T-helper 2 cell (primary cell): ENCODE measurements at places on chromosomes 4 and X.

DNA sequence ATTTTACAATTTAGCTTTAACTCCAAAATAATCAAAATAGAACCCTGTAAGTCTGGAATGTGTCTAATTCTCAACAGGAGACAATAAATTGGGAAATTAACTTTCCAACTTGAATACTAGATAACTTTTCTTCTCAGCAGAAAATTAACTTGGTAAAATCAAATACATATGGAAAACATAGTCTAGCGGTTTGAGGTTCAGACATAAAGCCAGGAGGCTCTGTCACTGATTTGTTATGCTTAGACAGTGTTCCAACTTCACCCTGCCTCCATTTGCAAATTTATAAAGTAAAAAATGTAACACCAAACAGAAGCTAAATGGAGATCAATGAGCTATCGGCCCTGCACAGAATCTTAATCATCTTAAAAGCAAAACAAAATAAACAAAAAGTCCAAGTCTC lies 46.3 kb downstream of the TBCK start:
- no peak for DNase-seq

DNA sequence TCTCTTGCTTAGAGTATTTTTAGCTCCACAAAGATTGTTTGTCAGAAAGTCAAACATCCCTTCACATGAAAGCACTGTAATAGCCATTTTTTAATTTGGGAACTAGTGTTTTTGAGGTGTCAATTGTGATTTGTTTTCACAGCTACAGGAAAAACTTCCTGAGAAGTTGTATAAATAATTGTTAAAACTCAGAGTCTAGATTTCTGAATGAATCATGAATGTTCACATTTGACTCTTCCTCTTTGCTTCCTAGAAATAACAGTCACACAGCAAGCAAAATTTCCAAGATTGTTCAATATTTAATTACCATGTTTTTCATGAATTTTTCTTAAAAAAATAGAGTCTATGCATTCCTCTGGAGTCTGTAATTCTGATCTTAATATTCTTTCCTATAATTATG lies 156.9 kb upstream of the SLC7A11 start:
- DNase-seq: no peak

DNA sequence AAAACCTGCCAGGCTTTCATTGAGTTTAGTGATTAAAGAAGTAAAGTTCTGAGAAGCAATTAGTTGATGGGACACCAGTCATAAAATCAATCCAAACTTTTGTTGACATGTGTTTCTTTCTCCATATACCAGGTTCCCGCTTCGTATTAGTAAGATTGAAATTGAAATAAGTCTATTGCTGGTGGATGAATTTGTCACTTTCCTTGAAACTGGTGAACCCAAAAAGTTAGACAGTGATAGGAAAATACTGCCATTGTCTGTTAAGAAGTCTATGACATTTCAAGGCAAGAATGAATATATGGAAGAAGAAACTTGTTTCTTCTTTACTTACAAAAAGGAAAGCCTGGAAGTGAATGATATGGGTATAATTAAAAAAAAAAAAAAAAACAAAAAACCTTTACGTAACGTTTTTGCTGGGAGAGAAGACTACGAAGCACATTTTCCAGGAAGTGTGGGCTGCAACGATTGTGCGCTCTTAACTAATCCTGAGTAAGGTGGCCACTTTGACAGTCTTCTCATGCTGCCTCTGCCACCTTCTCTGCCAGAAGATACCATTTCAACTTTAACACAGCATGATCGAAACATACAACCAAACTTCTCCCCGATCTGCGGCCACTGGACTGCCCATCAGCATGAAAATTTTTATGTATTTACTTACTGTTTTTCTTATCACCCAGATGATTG lies at the start of gene CD40LG:
Gene CD40LG (plus strand): TSS at position 482 of the 684 bp plus-strand sequence. CDS start 91 bp downstream, at position 573.
- DNase-seq: no peak

DNA sequence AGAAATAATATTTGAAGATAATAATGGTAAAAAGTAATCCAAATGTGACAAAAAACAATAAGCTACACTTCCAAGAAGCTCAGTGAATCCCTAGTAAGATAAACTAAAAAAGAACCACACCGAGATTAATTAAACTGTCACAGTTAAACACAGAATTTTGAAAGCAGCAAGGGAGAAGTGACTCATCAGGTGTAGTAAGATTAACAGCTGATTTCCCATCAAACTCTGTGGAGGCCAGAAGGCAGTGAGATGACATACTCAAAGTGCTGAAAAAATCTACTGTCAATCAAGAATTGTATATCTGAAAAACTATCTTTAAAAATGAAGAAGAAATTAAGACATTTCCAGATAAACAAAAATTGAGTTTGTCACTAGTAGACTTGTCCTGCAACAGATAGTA lies 35.3 kb downstream of the STK32B start:
- no peak for DNase-seq

DNA sequence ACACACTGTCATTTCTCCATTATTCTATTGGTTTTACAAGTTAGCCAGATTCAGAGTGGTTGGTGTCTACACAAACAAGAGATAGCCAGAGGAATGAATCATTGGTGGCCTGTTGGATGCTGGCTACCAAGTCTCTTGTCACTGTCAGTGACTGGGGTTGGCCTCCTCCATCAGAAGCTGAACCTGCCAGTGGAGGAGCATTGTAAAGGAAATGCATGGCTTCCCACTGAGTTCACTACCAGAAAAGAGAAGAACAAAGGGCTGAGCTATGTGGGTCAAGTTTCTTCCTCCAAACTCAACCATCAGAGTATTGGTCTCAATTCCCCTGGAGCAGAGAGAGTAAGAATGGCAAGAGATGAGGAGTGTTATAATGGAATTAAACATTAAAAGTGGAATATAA lies 26.5 kb upstream of the ANKRD50 start:
- DNase-seq: no peak

- DNase-seq: no peak
Measured at GRCh38 chr4:61411241-61411640, 211.1 kb downstream of the ADGRL3 start.

GRCh38 chrX:70411475-70411874 lies 11.6 kb upstream of the GDPD2 start:
- DNase-seq: no peak

- no peak for DNase-seq
Measured at GRCh38 chr4:183732296-183732695, 73.2 kb downstream of the TRAPPC11 start.

- no peak for DNase-seq
Measured at GRCh38 chr4:114334884-114335330, 263.7 kb upstream of the UGT8 start.

- no peak for DNase-seq
Measured at GRCh38 chr4:156154978-156155377, 201.3 kb upstream of the CTSO start.

DNA sequence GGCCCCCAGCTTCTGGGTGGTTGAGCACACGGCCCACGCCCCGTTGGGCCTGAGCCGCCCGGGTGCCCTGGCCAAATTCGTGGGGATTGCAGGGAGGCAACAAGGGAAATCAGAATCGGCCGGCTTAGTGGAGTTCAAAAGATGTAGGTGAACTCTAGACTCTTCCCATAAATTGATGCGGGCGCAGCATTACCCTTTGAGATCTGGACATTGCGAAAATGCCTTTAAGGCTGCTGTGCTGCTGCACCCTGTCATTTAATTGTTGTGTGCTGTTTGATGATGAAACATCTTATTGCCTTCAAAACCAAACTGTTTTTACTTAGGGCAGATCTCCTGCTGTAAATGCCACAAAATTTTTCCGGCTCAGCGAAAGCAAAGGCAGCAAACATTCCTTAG lies 409 bp upstream of the MPP1 start:
- no peak for DNase-seq

DNA sequence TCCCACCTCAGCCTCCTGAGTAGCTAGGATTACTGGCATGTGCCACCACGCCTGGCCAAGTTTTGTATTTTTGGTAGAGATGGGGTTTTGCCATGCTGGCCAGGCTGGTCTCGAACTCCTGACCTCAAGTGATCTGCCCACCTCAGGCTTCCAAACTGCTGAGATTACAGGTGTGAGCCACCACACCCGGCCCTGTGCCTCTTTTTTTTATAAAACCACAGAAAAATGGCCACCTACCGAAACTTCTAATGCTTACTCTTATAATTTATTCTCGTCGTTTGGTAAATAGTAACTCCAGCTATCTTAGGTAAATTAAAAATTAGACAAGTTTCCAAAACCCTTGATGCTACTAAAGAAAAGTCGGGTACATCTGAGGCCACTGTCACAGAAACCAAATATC lies 54.4 kb downstream of the IRF2 start:
- no peak for DNase-seq

GRCh38 chrX:36431819-36432218 lies 512.3 kb downstream of the CFAP47 start:
- DNase-seq: no peak

DNA sequence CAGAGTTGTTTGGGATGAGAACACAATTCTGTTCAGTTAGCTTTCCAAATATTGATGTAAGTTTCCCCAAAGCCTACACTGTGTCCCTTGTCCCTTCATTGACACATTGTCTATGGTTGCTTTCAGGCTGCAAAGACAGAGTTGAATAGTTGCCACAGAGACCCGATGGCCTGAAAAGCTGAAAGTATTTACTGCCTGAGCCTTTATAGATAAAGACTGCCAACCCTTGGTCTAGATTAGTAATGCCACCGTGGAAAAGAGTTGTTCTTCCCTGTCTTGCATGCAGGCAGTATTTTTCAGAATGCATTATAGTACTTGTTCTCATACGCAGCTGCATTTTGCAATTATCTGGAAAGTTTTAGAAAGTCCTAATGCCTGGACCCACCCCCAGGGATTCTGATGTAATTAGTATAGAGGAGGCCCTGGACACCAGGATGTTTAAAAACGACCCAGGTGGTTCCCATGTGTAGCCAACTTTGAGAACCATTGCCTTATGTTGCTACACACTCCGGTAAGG lies 180.8 kb downstream of the FRMPD4 start:
- no peak for DNase-seq

- no peak for DNase-seq
Measured at GRCh38 chrX:1411326-1411725, 19.4 kb upstream of the SLC25A6 start.

- no peak for DNase-seq
Measured at GRCh38 chrX:108270739-108271396, 167.4 kb downstream of the COL4A6 start.

DNA sequence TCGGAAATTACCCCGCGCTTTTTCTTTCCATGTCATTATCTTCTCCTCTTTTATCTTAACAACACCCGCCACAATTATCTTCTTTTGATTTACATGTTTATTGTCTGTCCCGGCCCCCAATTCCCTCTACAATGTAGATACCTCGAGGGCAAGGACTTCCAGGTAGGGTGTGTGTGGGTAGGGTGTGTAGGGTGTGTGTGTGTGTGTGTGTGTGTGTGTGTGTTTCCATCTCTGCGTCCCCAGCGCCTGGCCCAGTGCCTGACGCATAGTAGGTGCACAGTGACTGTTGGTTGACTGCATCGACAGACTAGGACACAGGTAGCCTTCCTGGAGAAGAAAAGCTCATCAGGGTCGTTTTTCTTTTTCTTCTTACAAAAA lies 103.1 kb downstream of the UCHL1 start:
- DNase-seq: no peak

- DNase-seq: no peak
Measured at GRCh38 chr4:74632634-74633033, 161.7 kb downstream of the BTC start.

- peak; percentile 65 for DNase-seq
Measured at GRCh38 chrX:40171513-40172400, 74.0 kb upstream of the BCOR start.

GRCh38 chr4:38574559-38575333 lies 89.3 kb upstream of the KLF3 start:
- no peak for DNase-seq

- no peak for DNase-seq
Measured at GRCh38 chr4:144901141-144901540, 196.9 kb downstream of the ANAPC10 start.

- DNase-seq: no peak
Measured at GRCh38 chr4:142581881-142582280, 264.2 kb downstream of the INPP4B start.

DNA sequence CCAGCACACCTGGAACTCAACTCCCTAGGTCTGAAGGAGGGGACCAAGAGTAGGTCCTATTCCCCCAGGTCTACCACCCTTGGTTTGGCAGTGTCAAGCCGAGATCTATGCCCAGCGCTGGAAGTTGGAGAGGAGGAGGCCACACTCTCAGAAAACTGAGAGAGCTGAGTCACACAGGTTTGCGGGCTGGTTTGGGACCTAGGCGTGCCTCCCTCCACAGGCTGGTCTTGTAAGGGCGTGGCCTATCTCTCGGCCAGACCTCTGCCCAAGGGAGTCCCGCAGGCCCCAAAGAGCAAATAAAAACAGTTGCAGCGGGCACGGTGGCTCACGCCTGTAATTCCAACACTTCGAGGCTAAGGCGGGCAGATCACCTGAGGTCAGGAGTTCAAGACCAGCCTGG lies 52.9 kb upstream of the INTU start:
- no peak for DNase-seq

- no peak for DNase-seq
Measured at GRCh38 chr4:124523816-124524215, 188.7 kb downstream of the ANKRD50 start.

DNA sequence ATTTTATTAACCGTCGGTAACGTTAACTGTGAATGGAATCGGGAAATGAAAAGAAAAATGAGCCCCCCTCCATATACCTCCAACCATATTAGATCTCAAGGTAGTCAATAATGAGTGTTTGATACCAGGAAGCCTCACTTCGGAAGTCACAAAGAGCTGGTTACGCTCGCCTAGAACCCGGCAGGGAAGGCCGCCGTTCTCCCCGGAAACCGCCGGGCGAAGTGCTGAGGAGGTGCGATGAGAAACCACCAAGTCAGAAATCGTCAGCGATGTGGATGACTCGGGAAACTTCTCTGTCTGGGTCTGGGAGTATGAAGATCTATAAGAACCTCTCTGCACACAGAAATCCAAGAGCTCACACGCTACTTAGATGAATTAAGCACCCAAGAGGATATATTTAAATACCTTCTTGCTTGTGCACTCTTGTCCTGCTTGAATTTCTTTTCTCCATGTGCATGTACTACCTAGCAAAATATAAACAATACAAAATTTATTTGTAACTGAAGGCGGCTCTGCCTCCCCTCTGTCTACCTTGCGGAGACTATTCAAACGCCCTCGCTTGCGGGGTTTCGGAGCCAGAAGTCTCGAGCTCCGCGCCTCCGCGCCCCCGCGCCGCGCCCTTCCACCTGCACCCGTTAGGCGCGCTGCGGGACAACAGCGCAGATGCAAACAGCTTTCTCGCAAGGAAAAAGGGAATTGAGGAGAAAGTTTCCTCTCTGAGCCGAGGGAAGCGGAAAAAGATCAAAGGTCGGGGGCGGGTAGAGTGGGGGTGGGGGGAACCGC lies 17.8 kb downstream of the NKX6-1 start:
- DNase-seq: no peak
